ENCODE measurements at places on chromosomes 6 and 20.

GRCh38 chr6:18904681-18905080 lies 517.5 kb downstream of the RNF144B start:
- no peak for DNase-seq

DNA sequence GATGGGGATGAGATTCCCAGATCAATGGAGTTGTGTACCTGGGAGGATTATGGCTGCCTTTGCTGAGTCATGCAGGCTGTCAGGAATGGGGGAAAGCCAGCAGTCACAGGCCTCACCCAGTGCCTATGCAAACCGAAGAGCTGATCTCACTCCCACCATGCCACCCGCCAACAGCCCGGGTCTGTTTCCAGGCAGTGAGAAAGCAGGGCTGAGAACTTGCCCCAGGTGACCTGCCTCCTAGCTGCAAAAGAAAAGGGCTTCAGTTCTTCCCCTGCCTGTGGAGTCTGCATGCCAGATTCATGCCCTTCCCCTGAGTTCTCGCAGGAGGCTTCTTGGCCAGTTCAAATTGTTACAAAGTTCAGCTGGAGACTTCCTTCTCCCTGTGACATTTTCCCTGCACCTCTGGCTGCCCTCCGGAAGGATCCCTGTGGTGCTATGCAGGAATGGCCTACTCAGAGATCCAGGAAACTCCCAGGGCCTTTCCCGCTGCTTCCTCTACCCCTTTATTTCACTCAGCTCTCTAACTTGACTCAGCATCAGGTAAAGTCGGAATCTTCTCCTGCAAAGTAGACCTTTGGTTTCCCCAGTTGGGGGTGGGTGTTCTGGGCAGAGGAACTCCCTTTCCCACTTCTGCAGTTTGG lies 71.5 kb upstream of the B3GAT2 start:
- no peak for DNase-seq

GRCh38 chr6:34131326-34132290 lies 14.3 kb downstream of the GRM4 start:
- no peak for DNase-seq

GRCh38 chr6:125117818-125118217 lies 35.8 kb upstream of the TPD52L1 start:
- no peak for DNase-seq

- DNase-seq: no peak
Measured at GRCh38 chr6:135897087-135897486, 45.6 kb downstream of the PDE7B start.

- no peak for DNase-seq
Measured at GRCh38 chr20:1945134-1945618, 48.7 kb downstream of the PDYN start.
